ENCODE measurements at places on chromosomes 4 and X.

DNA sequence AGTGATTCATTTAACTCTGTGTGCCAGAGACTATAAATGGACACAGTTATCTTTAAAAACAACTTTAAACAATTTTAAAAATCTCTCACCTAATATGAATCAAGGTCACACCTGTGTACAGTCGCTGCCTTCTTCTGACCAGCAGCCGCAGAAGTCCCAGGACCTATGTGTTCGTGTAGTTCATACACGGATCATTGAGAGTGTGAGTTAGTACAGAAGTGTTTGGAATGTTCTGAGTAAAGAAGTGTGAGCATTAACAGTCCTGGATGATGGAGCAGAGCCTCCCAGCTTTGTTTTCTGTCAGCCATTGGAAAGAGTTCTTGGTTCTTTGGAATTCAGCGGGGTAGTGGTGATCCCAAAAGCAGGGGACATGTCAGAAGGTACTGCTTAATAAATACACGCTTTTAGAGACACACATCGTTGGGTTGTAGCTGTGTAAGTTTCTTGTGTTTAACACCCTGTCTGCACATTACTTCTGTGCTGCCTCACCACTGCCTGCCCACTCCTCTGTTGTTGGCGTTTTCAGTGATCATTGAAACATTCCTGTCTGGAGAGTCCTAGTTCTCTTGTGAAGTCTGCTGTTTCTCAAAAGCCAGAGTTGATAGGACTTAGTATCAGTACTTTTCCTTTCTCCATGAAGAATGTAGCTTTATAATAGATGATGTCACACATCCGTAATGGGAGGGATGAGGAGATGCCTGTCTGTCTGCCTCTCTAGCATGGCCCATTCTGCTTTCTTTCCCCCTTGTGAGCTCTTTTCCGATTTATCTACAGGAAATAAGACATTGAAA is 90.6 kb downstream of the PTTG2 start:
- no peak for DNase-seq

- DNase-seq, result no peak
Measured at GRCh38 chr4:145736241-145736831, 56.4 kb downstream of the C4orf51 start.

DNA sequence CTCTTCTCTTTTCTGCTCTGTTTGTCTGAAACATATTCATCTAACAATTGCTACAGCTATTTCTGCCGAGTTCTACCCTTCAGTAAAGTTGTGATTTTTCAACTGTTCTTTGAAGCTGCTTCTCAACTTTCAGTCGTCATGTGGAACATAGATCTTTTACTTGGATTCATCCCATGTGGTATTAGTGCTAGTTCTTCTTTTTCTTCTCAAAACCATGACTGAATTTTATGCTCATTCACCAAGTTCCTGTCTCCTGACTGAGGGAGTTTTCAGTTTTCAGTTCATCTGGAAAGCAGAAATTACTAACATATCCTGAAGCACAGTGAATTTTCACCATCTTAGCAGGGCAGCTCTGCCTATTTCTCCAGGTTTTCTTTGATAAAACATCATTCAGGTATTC is 12.1 kb downstream of the ACSL4 start:
- no peak for DNase-seq

- no peak for DNase-seq
Measured at GRCh38 chr4:169058312-169058711, 48.3 kb upstream of the CBR4 start.

GRCh38 chr4:16431866-16432265 is 205.6 kb upstream of the TAPT1 start:
- no peak for DNase-seq

GRCh38 chr4:149553959-149554520 is 261.6 kb downstream of the IQCM start:
- no peak for DNase-seq

- no peak for DNase-seq
Measured at GRCh38 chr4:138774940-138775339, 240.6 kb upstream of the NOCT start.

DNA sequence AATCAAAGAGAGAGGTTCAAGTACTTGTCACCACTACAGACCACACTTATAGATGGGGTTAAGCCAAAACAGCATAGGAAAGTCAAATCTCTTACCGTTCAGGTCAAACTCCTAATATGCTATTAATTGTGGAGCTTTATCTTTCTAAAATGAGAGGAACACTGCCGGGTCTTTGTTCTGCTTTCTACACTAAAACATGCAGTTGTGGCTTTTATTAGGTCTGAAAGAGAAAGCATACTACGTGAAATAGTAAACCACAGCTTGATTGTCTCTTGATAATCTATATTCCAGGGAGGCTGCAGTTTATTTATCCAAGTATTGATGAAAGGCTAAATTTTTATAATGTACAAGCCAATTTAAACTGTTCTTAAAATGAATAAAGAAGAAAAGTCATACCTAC is 12.3 kb upstream of the INPP4B start:
- no peak for DNase-seq

DNA sequence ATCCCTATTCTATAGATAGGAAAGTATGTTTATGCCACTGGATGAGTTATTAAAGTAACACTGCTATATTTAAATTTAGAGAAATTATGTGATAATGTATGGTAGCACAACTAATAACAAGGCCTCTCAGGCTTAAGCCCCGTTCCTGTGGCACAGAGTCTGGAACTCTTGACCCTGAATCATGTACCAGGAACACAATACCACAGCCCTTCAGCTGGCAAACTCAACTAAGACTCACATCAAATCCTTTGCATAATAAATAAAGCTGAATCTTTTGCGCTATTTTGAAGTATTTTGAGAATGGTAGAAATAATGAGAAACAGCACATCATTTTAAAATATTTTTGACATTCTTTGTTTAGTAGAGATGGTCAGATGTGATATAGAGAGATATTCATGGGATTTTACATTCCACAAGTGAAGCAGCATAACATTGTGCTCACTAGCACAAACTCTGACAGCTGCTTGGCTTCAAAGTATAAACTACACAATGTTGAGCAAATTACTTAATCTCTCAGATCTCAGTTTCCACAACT is 478.4 kb upstream of the FAM241A start:
- DNase-seq, result no peak

GRCh38 chr4:79638735-79639134 is 230.7 kb upstream of the GK2 start:
- DNase-seq, result no peak

DNA sequence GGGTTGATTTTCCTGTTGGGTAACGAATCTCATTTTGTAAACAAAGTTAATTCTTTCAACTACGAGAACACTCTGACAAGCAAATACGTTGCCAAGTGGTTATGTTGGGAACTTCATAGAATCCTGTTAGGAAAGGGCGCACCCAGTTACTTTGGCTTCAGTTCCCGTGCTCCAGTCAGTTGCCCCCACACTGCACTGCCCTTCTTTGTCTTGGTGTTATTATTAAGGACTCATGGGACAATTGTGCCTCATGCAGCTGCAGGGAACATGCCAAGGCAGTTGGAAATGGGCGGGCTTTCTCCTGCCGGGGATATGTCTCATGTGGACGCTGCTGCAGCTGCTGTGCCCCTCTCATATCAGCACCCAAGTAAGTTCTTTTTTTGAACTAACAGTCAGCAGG is 28.9 kb downstream of the OFD1 start:
- no peak for DNase-seq

GRCh38 chr4:25020236-25020635 is 10.5 kb downstream of the LGI2 start:
- DNase-seq, result no peak

GRCh38 chrX:123943488-123943887 is 18.0 kb upstream of the STAG2 start:
- DNase-seq, result no peak

DNA sequence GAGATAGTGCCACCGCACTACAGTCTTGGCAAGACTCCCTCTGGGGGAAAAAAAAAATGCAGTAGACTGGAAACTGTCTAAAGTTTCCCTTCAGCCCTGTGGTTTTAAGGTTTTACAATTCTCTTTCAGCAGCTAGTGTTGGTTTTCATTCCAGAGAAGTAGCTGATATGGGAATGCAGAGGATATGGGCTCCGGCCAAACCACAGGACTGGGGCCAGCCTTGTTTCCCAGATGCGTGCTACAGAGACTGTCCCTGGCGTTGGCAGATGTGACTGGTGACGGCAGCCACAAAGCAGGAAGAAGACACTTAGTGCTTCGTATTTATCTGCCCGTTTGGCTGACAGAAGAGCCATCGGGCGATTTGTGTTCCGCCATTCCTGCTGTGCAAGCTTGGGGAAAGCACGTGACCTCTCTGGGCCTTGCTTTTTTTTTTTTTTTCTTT is 43.2 kb downstream of the ZBTB49 start:
- DNase-seq, result no peak

- DNase-seq, result no peak
Measured at GRCh38 chr4:124163401-124163800, 549.1 kb downstream of the ANKRD50 start.

- DNase-seq, result no peak
Measured at GRCh38 chr4:71607780-71608677, 175.8 kb downstream of the GC start.

GRCh38 chr4:150283689-150284088 is 205.4 kb downstream of the DCLK2 start:
- no peak for DNase-seq

DNA sequence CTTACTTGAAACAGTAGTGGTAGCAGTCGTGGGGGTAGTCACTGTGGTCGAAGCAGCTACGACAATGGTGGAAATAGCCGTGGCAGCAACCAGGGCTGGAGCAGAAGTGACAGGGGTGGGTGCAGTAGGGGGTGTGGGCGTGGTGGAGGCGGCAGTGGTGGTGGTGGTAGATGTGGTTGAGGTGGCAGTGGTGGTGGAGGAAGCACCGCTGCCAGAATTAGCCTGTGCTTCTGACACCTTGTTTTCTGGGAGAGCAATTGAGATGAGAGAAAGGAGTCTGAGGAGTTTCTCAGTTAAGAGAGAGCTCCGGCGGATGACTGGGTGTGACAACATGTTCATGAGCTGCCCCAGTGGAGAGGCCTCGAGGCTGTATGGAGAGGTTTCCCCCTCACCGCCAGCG is 113.5 kb upstream of the HSD17B10 start:
- DNase-seq, result no peak

- DNase-seq, result no peak
Measured at GRCh38 chr4:56468097-56468422, 643 bp downstream of the SRP72 start.

- no peak for DNase-seq
Measured at GRCh38 chr4:39822662-39823061, 124.7 kb downstream of the UBE2K start.

DNA sequence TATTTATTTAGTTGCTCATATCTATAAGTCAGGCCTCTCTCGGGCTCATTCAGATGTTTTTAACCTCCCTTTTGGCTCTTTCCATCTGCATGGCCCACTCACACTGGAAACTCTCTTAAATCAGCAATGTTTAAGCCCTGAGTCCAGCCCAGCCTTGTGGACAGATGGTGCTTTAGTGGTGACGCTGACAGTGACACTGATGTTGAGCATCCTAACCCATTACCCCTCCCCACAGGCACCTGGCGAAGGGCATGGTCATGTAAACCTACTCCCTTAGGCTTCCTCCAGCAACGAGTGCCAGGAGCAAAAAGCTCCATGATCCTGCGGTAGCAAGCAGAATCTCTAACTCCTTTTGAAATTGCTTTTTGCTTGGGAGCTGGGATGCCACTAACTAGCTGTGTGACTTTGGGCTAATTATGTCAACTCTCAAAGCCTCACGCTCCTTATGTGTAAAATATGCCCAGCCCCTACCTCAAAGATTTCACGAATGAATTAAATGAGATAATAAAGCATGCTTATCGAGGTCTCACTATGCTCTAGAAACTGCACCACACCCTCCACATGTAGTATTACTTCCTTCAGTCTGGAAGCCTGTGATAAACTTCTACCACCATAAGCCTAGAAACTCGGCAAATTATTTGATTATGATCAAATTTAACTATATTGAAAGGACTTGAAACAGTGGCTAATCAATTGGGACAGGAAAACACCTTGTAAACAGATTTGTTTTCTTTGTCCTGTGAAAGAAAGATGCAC is 569.4 kb downstream of the BCOR start:
- DNase-seq, result no peak

GRCh38 chr4:20506827-20507226 is 193.4 kb upstream of the PACRGL start:
- no peak for DNase-seq

DNA sequence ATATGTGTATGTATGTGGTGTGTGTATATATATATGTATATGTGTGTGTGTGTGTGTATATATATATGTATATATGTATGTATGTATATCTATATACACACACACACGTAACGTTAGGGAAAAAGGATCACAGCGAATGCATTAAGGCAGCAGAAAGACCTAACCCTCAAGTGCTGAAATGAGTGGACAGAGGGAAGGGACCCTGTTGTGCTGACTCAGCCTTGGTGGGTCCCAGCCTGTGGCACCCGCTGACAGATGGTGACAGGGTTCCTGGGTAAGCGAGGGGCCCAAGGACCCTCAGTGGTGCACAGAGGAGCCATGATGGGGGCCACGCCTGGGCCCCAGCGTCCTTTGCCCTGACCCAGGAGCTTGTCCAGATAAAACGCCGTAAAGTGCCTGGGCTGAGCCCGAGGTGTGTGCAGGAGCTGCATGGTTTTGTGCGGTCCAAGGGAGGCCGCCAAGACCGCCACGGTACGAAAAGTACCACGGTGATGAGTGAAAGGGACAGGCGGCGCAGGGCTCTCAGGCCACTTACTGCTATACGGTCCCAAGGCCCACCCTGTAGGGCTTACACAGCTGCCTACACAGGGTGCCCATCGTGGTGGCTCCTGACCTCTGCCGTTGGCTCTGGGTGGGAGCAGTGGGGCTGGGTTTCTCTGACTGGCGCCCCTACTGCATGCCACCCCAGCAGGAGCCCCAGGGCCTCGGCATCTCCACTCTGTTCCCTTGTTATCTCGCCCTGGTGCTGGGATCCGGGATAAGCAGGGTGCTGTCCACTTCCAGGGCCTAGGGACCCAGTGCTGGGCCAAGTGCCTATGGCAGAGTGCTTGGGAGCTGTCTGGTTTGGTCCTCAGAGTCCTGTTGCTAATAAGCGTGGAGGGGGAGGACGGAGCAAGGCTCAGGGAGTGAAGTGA is 10.0 kb downstream of the SH3BP2 start:
- DNase-seq, result no peak

- DNase-seq, result no peak
Measured at GRCh38 chrX:150255441-150256296, 107.4 kb upstream of the MAMLD1 start.

DNA sequence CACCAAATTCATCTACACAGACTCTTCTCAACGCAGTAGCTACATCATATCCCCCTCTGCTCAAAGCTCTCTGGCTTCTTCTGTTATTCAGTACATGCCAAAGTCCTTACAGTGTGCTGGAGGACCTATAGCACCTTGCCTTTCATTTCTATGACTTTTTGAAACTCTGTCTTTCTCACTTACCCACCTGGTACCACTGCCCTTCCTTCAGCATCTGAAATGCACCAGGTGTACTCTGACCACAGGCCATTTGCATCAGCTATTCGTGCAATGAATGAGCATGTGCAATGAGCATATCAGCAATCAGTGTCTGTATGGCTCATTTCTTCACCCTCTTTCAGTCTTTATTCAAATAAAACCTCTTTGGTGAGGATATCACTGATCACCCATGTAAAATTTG is 399.9 kb downstream of the RAB28 start:
- no peak for DNase-seq
